ENCODE measurements at places on chromosomes 2 and 18. TPM values are rescaled to one million over a fixed set of nuclear protein-coding genes. Genes with fewer than 3 reads are reported as not detected.

GRCh38 chr2:100577777-100578176 lies 15.0 kb downstream of the PDCL3 start:
- no peak overlapping the region for H3K27ac ChIP-seq
- peaks cover 27% of the 10 kb centered on the region for H3K4me1 ChIP-seq
- no peaks in the 10 kb centered on the region for H3K27me3 ChIP-seq
- H3K36me3 ChIP-seq, result peaks cover 22% of the 10 kb centered on the region
- no peak overlapping the region for H3K4me3 ChIP-seq

GRCh38 chr2:120237491-120237902 lies 14.3 kb upstream of the TMEM185B start:
- no peaks in the 10 kb centered on the region for H3K27me3 ChIP-seq
- no peak for DNase-seq

SCN2A gene
- total RNA-seq, result 0.21 TPM

- peaks cover 2% of the 10 kb centered on the region for H3K36me3 ChIP-seq
- no peaks in the 10 kb centered on the region for H3K27me3 ChIP-seq
- peaks cover 8% of the 10 kb centered on the region for H3K4me1 ChIP-seq
- no peak overlapping the region for H3K4me3 ChIP-seq
These were observed 15.7 kb downstream of the PHOSPHO2 start for GRCh38 chr2:169709981-169710380.

GRCh38 chr2:134642938-134643337 lies 75.9 kb downstream of the TMEM163 start:
- no peak overlapping the region for H3K27ac ChIP-seq
- H3K4me1 ChIP-seq, result peaks cover 15% of the 10 kb centered on the region
- no peak for DNase-seq
- H3K27me3 ChIP-seq, result peaks cover 25% of the 10 kb centered on the region
- peaks cover 6% of the 10 kb centered on the region for H3K36me3 ChIP-seq
- H3K4me3 ChIP-seq, result no peak overlapping the region

DNA sequence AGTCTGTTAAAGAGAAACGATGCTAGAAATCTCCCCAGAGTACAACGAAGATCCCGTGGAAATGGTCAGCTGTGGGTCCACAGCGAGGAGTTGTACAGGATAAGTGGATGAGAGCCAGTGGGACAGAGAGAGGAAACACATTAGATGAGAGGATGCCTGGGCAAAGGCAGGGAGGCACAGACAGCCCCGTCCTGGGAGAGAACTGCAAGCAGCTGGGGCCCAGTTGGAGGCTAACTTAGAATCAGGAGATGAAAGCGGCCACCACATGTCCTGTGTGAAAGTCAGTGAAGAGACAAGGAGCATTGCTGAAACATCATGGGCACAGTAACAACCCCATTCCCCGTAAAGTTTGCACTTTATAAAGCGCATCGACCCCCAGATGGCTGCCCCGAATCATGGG lies 157.5 kb downstream of the RAPGEF4 start:
- H3K36me3 ChIP-seq, result no peaks in the 10 kb centered on the region
- H3K4me3 ChIP-seq, result no peak overlapping the region
- no peaks in the 10 kb centered on the region for H3K4me1 ChIP-seq
- peaks cover 33% of the 10 kb centered on the region for H3K27me3 ChIP-seq
- DNase-seq, result no peak

DNA sequence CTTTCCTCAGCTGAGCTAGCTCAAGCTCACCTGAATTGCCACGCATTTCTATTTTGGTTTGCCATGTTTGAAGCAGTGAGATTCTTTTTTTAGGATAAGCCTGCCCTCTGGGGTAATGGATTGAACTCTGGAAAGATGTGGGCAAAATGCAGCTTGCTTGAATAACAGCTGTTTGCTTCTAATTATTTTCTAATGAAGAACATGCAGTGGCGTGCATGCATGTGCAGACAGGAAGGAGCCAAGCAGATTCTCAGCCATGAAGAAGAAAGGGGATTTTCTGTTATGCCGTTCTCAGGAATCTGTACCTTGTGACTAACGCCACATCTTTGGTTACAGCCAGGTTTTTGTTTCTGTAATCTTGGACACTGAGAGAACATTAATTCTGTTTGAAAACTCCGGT lies 171.2 kb downstream of the ANTXR1 start:
- H3K27me3 ChIP-seq, result peaks cover 31% of the 10 kb centered on the region
- H3K4me3 ChIP-seq, result no peak overlapping the region
- DNase-seq, result no peak
- no peaks in the 10 kb centered on the region for H3K4me1 ChIP-seq
- no peaks in the 10 kb centered on the region for H3K36me3 ChIP-seq
- H3K27ac ChIP-seq, result no peak overlapping the region

DNA sequence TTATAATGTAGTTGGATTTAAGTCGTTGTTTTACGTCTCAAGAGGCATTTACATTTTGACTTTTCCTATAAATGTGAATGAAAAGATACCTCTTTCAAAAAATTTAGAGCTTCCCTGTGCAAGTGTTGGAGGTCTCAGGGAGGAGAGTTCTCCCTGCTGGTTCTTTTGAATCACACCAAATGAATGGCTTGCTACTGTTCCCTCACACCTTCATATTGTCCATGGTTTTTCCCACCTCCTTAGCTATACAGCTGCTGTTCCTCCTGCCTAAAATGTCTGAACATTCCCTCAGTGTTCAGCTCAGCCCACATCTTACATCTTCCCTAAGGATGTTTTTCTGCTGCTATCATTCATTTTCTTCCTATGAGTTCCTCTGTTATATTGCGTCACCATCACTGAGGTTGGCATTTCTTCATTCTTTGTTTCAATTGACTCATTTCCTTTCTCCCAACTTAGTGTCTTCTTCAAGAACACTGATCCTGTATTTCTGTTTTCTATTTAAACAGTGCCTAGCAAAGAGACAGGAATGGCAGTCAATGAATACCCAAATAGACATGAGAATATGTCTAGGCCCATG lies 46.0 kb downstream of the COX7A2L start:
- no peak overlapping the region for H3K4me3 ChIP-seq
- no peak overlapping the region for H3K27ac ChIP-seq
- no peaks in the 10 kb centered on the region for H3K27me3 ChIP-seq

- H3K4me3 ChIP-seq, result no peak overlapping the region
- H3K27ac ChIP-seq, result no peak overlapping the region
- no peaks in the 10 kb centered on the region for H3K4me1 ChIP-seq
- no peaks in the 10 kb centered on the region for H3K36me3 ChIP-seq
- no peak for DNase-seq
These were observed 1110.6 kb downstream of the TSN start for GRCh38 chr2:122866095-122866494.

DNA sequence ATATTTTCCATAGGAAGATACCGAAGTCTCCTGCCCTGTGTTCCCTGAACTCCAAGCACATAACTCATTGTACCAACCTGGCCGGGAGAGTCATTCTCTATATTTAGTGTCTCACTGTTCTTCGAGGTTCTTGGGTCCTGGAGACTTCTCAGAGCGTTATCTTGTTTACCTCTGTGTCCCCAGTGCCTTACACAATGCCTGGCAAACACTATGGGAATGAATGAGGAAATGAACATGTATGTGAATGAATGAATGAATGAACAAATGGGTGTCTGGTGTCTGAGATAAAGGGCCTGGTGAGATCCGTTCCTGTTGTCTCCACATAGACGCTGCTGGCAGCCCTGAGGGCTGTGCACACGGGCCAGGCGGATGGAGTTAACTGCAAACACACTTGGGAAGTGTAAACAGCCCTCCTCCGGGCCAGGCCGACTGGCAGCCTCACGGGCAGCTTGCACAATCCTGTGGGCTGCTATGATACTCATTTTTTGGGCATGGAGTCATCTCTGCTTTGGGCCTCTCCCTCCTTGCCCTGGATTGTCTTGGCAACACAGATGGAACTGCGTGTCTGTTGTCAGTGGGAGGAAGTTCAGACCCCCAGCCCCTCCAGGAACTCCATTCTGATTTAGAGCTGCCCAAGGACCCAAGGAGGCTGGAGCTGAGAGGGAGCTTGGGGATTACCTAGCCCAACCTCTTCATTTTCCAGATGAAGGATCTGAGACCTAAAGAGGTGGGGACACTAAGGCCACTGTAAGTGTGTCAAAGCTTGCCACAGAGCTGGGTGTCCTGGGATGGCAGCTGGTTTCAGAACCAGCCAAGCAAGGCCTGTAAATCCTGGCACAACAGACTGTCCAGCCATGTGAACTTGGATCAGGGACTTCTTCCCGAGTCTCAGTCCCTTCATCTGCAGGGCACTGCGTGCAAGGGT lies 124.4 kb downstream of the INHBB start:
- H3K4me1 ChIP-seq, result no peaks in the 10 kb centered on the region
- H3K27ac ChIP-seq, result no peak overlapping the region
- no peaks in the 10 kb centered on the region for H3K27me3 ChIP-seq
- no peak overlapping the region for H3K4me3 ChIP-seq

DNA sequence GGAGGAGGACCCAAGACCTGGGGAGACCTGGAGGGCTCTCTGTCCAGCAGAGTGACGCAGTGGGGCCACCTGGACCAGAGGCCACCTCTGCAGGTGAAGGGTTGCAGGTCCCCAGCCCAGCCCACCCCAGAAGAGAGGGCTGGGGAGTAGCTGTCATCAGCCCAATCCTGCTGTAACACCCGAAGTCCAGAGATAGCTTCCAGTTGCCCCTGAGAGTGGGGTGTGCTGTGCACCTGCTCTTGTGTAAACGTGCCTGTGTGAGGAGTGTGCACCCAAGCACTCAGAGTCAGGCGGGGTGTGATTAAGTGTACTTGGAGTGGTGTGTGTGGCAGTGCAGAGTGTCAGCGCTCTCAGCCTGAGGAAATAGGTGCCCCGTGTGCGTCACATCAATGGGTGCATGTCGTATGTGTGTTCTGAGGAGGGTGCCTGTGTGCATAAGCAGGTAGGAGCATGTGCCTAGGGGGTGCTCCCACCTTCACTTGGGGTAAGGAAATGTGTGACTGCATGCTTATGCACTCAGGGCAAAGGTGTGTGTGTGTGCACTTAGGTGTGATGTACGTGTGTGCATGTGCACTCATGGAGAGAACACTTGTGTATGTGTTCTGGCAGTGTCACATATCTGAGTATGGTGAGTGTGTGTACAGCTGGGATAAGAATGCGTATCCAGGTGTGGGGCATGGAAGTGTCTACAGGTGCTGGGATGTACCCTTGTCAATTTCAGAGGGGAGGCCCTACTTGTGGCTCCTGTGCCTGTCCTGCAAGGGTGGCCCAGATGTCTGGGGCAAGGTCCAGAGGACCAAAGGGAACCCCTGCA lies 672 bp downstream of the ATP6V1B1 start:
- no peak overlapping the region for H3K4me3 ChIP-seq
- peaks cover 24% of the 10 kb centered on the region for H3K27me3 ChIP-seq
- H3K36me3 ChIP-seq, result no peaks in the 10 kb centered on the region
- no peak overlapping the region for H3K27ac ChIP-seq

DNA sequence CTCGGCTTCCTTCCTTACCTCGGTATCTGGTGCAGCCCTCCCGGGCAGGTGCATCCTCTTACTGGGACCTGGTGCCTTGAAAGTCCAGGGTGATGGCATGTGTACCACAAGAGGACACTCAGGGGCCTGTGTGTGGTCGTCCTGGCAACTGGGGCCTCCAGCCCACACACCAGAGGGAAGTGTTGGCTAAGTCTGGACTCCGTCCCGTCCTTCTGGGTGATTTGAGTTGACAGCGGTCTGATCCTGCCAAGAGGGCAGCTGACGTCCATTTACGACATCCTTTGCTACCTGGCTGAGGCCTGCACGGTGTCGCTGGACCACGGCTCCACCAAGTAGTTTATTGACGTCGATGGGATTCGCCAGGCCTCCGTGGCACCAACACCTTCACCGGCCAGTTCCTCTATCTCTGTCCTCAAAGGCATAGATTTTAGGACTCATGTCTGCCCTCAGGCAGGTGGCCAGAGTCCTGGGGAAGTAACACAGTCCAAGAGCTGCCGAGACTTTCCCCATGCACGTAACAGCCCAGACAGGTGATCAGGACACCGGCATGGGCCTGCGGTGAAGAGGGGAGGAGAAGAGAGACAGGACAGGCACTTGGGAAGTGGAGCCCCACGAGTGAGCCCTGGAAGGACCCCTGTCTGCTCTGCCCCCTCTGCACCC lies 186.0 kb upstream of the HDAC4 start:
- H3K4me3 ChIP-seq, result no peak overlapping the region
- H3K27ac ChIP-seq, result no peak overlapping the region
- H3K4me1 ChIP-seq, result no peaks in the 10 kb centered on the region
- H3K36me3 ChIP-seq, result no peaks in the 10 kb centered on the region
- H3K27me3 ChIP-seq, result no peaks in the 10 kb centered on the region

GRCh38 chr2:80874374-80874773 lies 569.8 kb upstream of the LRRTM1 start:
- H3K36me3 ChIP-seq, result no peaks in the 10 kb centered on the region
- no peaks in the 10 kb centered on the region for H3K27me3 ChIP-seq
- no peak overlapping the region for H3K27ac ChIP-seq
- no peak for DNase-seq
- no peaks in the 10 kb centered on the region for H3K4me1 ChIP-seq
- H3K4me3 ChIP-seq, result no peak overlapping the region

- no peaks in the 10 kb centered on the region for H3K27me3 ChIP-seq
- H3K4me3 ChIP-seq, result no peak overlapping the region
- no peaks in the 10 kb centered on the region for H3K36me3 ChIP-seq
- DNase-seq, result no peak
- no peak overlapping the region for H3K27ac ChIP-seq
These were observed 237.3 kb upstream of the MYT1L start for GRCh38 chr2:2568411-2568810.

- H3K27ac ChIP-seq, result no peak overlapping the region
- H3K27me3 ChIP-seq, result peaks cover 21% of the 10 kb centered on the region
- no peak for DNase-seq
- no peaks in the 10 kb centered on the region for H3K36me3 ChIP-seq
- no peaks in the 10 kb centered on the region for H3K4me1 ChIP-seq
- H3K4me3 ChIP-seq, result no peak overlapping the region
These were observed 106.8 kb upstream of the SERPINE2 start for GRCh38 chr2:224145751-224146355.

DNA sequence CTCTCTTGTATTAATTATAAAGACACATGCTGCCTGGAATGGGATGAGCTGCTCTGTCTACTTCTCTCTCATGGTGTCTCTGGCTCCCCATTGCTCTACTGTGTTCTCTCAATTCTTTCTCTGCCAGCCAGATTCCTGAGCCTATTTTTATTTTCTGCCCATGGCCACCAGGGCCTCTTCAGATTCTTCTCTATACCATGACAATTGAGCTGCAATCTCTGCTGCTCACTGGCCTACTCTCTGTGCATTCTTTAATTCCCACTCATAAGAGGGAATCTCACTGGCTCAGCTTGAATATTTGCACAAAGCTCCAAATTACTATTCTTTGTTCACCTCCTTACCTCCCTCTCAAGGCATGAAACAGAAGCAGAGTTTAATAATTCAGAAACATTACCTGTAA lies 161.4 kb upstream of the GULP1 start:
- no peaks in the 10 kb centered on the region for H3K36me3 ChIP-seq
- no peak overlapping the region for H3K4me3 ChIP-seq
- H3K27ac ChIP-seq, result no peak overlapping the region
- H3K27me3 ChIP-seq, result no peaks in the 10 kb centered on the region
- no peak for DNase-seq

GRCh38 chr18:67794521-67794920 lies 278.0 kb upstream of the DSEL start:
- no peaks in the 10 kb centered on the region for H3K4me1 ChIP-seq
- no peak for DNase-seq
- no peak overlapping the region for H3K4me3 ChIP-seq
- H3K27ac ChIP-seq, result no peak overlapping the region
- H3K27me3 ChIP-seq, result no peaks in the 10 kb centered on the region

- DNase-seq, result no peak
- no peaks in the 10 kb centered on the region for H3K36me3 ChIP-seq
- H3K4me1 ChIP-seq, result no peaks in the 10 kb centered on the region
- no peak overlapping the region for H3K4me3 ChIP-seq
- no peaks in the 10 kb centered on the region for H3K27me3 ChIP-seq
- H3K27ac ChIP-seq, result no peak overlapping the region
These were observed 264.5 kb upstream of the LRP1B start for GRCh38 chr2:142395291-142395690.

Measured in activated CD8-positive, alpha-beta memory T cell treated with anti-CD3 and anti-CD28 coated beads, Interleukin-2, amount 10 ng/mL, durations not matched to agents 7 days and 5 days (primary cell).